ENCODE measurements at places on chromosomes 12 and 14.

DNA sequence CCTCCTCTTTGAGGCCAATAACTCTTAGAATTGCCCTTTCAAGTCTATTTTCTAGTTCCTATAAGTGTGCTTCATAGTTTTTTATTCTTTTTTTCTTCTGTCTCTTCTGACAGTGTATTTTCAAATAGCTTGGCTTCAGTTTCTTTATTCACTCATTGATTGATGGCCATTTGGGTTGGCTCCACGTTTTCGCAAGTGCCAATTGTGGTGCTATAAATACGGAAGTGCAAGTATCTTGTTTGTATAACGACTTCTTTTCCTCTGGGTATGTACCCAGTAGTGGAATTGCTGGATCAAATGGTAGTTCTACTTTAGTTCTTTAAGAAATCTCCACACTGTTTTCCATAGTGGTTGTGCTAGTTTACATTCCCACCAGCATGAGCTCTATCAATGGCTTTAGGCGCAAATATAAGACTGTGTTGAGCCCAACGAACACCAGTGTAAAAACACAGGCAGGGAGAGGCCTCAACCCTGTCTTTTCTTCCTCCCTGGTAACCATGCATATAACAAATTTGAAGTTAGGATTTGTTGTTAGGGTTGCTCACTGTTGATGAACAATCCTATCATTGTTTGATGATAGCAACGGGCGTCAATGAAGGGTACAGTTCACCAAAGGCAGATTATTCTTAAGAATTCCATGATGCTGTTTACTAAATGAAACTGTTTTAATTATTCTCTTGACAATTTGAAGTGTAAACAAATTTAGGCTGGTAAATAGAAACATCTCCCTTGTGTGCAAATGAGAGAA lies 13.3 kb upstream of the LMNTD1 start:
- peak; percentile 74 for DNase-seq

- DNase-seq: no peak
Observed at GRCh38 chr14:92698393-92698792, 50.0 kb downstream of the LGMN start.

DNA sequence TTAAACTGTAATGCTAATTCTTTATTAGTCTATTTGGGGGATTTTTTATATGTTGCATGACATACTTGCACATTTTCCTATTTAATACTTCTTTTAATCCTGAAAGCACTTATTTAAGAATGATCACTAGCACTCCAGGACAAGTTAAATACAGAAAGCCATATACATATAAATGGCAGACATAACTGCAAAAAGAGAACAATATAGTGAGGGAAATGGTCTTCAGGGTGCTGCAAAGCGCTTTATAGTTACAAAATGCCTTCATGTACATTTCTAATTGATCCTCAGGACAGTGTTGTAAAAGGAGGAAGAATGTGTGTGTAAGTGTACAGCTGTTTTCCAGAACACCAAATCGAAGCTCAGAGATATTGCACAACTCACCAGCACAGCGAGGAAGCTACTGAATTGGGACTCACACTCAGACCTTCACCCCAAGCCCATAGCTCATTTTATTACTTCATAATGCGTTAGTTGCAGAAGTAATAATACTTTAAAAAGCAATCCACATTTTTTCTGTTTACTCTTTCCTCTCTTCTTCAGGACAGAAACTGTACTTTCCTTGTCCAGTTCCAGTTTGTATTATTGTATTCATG lies 428.2 kb downstream of the RAD51B start:
- peak; percentile 85 for DNase-seq

GRCh38 chr14:61244009-61244408 lies 37.1 kb downstream of the TMEM30B start:
- DNase-seq: no peak

DNA sequence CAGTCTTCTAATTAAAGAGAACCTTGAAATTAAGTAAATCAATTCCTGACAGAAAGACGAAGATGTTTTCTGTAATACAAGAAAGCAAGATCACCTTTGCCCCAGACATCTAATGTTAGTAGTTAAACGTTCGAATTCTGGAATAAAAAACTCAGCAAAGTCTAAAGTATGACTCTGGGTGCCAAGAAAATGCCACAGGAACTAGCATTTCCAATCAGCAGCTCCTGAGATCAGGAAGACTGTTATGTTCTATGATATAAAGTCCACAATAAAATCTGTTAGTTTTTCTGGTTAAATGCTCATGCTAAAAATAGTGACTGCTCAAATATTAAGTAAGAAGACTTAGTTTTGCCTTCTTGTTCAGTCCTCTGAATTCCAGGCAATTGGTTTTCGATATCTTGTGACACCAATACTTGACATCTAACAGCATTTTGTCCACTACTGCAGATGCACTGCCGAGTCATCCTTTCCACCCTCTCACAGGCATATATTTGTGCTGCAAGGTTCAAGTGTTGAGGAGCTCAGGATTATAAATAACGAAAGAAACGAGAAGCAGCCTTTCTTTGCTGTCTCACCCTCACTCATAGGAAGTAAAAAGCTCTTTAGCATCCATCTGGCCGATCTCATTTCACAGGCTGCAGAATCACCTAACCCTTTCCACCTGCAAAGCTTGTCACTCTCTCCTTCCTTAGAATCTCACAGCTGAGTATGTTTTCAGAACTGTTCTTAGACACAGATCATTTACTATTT lies 32.0 kb downstream of the SSH1 start:
- peak; percentile 60 for DNase-seq

GRCh38 chr12:49983892-49984291 lies 11.1 kb downstream of the AQP6 start:
- DNase-seq: peak; percentile 68

- no peak for DNase-seq
Observed at GRCh38 chr14:33016613-33017012, 77.9 kb downstream of the NPAS3 start.

- peak; percentile 63 for DNase-seq
Observed at GRCh38 chr12:89384050-89384758, 31.9 kb upstream of the DUSP6 start.

- no peak for DNase-seq
Observed at GRCh38 chr12:41067941-41068645, 120.0 kb upstream of the PDZRN4 start.

DNA sequence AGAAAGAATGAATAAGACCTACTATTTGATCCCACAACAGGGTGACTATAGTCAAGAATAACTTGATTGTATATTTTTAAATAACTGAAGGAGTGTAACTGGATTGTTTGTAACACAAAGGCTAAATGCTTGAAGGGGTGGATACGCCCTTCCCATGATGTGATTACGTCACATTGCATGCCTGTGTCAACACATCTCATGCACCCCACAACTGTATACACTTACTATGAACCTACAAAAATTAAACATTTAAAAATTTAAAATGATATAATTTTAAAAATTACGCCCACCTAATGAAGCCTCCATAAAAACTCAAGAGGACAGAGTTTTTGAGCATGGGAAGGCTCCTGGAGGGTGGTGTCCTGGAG lies 94.5 kb downstream of the SCARB1 start:
- peak; percentile 24 for DNase-seq

DNA sequence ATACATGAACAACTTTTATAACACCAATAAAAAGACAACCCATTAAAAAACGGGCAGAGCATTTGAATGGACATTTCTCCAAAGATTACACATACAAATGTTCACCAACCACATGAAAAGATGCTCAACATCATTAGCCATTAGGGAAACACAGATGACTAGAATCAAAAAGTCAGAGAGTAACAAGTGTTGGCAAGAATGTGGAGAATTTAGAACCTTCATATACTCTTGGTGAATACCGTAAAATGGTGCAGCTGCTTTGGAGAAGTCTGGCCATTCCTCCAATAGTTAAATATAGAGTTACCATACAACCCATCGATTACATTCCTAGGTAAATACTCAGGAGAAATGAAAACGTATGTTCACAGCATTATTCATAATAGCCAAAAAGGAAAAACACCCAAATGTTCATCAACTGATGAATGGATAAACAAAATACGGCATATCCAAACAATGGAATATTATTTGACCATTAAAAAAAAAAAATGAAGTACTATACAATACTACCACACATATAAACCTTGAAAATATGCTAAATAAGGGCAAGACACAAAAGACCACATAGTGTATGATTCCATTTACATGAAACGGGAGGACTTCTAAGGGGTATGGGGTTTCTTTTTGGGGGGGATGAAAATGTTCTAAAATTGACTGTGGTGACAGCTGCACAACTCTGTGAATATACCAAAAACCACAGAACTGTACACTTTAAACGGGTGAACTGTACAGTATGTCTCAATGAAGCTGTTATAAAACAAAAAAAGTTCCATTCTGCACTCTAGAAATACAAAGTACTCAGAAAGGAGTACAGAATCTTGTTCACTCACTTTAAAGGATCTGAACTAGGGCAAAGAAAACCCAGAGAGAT lies 3.2 kb downstream of the CORO1C start:
- DNase-seq: no peak

GRCh38 chr14:95875831-95876760 lies 536 bp upstream of the TUNAR start:
- no peak for DNase-seq

DNA sequence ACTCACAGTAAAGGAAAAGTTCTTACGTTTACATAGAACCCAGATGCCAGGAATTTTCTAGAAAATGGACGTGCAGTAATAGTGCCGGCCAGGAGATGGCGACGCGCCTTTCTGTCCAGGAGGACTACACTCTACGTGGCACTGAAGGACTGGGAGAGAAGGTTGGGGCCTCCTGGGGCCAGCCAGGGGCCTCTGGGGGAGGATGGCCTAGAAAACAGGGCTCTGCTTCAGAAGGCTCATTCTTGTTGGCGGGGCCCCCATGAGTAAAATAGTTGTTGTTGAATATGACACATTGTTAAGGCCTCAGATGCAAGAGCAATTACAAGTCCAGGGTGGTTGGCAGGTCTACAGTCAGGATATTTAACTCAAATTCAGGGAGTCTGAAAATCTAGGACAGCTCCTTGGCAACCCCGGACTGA lies 120.1 kb upstream of the MAX start:
- peak; percentile 36 for DNase-seq

DNA sequence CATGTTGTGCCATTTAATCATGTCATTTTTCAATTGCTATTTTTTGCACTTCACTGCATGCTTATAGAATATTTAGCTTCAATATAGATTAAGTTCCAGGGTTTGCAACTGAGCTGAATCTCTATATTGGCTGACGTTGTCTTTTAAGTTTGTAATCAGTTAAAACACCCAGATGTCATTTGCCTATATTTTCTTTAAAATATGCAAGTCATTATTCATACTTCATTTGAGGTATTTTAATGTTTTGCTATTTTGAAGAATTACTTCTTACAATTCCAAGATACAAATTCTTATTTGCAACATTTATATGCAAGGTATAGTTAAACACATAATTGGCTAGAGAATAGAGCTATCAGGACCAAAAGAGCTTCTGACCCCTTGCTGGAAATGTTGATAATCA lies 175.0 kb upstream of the NPAS3 start:
- no peak for DNase-seq

DNA sequence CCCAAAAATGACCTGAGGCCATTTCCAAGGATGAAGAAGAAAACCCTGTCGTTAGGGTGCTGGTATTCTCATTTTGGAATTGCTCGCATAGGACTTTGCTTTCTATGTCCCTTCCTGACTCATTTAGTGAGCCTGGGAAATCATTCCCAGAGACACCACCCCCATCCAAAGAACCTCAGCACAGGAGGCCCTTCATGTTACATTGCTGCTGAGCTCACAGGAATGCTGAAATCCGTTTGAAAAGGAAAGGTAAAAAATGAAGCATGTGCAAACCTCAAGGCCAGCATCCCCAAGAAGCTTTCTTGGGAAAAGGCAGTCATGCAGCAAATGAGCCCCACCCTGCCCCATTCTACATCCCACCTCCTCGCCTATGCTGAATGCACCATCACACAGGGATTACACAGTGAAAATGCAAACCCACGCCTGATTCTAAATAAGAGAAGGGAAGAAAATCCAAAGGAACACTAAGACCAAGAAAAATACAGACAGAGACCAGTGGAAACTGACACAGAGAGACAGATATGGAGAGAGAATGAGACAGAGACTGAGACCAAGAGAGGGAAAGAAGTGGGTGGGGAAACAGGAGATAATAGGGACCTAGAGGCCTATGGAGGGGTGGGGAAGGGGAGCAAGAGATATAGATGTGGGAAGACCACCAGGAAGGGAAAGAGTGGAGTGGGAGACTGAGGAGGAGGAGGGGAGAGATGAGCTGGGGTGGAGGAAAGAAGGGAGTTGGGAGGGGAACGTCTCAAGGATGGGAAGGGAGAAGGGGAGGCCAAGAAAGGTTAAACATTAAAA lies 33.5 kb downstream of the NIN start:
- DNase-seq: no peak

DNA sequence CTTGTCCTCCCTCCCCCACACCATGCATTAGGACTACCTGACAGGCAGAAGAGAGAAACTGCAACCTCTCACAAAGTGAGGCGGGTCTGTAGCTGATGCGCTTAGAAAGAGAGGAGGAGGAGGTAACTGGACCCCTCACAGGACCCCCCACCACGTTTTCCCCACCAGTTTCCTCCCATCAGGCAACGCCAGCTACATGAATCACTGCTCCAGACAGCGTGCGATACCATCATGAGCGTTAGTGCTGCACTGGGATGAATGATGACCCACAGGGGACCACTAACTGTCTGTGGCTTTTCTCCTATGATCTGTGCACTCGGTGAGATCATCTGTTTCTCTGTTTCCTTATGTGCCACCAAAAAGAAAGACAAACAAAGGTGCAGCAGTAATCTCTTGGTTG lies 77.7 kb downstream of the KCNK10 start:
- DNase-seq: no peak

DNA sequence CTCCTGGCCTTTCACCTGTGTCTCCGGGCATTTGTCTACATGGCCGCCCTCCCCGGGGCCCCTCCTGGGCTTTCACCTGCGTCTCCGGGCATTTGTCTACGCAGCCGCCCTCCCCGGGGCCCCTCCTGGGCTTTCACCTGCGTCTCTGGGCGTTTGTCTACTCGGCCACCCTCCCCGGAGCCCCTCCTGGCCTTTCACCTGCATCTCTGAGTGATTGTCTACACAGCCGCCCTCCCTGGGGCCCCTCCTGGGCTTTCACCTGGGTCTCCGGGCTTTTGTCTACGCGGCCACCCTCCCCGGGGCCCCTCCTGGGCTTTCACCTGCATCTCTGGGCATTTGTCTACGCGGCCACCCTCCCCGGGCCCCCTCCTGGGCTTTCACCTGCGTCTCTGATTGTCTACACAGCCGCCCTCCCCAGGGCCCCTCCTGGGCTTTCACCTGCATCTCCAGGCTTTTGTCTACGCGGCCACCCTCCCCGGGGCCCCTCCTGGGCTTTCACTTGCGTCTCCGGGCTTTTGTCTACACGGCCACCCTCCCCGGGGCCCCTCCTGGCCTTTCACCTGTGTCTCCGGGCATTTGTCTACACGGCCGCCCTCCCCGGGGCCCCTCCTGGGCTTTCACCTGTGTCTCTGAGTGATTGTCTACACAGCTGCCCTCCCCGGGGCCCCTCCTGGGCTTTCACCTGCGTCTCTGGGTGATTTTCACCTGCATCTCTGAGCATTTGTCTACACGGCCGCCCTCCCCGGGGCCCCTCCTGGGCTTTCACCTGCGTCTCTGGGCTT lies 68.0 kb upstream of the GALNT9 start:
- DNase-seq: no peak

Measured in MV-4-11 (cell line).